ENCODE measurements at places on chromosomes 11 and 22. TPM values are rescaled to one million over a fixed set of nuclear protein-coding genes. Genes with fewer than 3 reads are reported as not detected.

HTR3B gene
- total RNA-seq: not detected

PATE2 gene
- total RNA-seq: not detected

TMEM25 gene
- 4.2 TPM for total RNA-seq

NXPE2 gene
- not detected for total RNA-seq

CRYBB3 gene
- not detected for total RNA-seq

TSGA10IP gene
- total RNA-seq: not detected

FAM227A gene
- 0.90 TPM for total RNA-seq

MLC1 gene
- total RNA-seq: 1.6 TPM

MRGPRX4 gene
- not detected for total RNA-seq

CARD10 gene
- 5.8 TPM for total RNA-seq

CLDN5 gene
- total RNA-seq: 40.5 TPM

SLC17A6 gene
- total RNA-seq: not detected

MYOD1 gene
- not detected for total RNA-seq

C11orf97 gene
- total RNA-seq: not detected

GAB4 gene
- total RNA-seq: not detected

DEPDC7 gene
- 1.3 TPM for total RNA-seq

GLYATL1 gene
- 2.0 TPM for total RNA-seq

LPXN gene
- total RNA-seq: 0.72 TPM

SAA2 gene
- not detected for total RNA-seq

SAAL1 gene
- 14.3 TPM for total RNA-seq

KLHL35 gene
- 15.3 TPM for total RNA-seq

C11orf52 gene
- 0.65 TPM for total RNA-seq

ANO3 gene
- 0.36 TPM for total RNA-seq

CBLIF gene
- not detected for total RNA-seq

TMEM45B gene
- not detected for total RNA-seq

MS4A3 gene
- not detected for total RNA-seq

TRIM5 gene
- 12.0 TPM for total RNA-seq

SCUBE2 gene
- 9.6 TPM for total RNA-seq

LRRC4C gene
- not detected for total RNA-seq

CHEK2 gene
- total RNA-seq: 22.7 TPM

TREH gene
- total RNA-seq: not detected

FXYD2 gene
- not detected for total RNA-seq

FREY1 gene
- total RNA-seq: not detected

ARVCF gene
- 16.6 TPM for total RNA-seq

TMEM9B gene
- total RNA-seq: 41.2 TPM

GPHA2 gene
- total RNA-seq: not detected

BET1L gene
- 52.7 TPM for total RNA-seq

SULT4A1 gene
- 1.3 TPM for total RNA-seq

CST6 gene
- total RNA-seq: not detected

OR5P2 gene
- not detected for total RNA-seq

FHIP1B gene
- 14.3 TPM for total RNA-seq

LINC01488 gene
- total RNA-seq: not detected

TUBA8 gene
- 0.97 TPM for total RNA-seq

OR51B2 gene
- total RNA-seq: not detected

KRTAP5-1 gene
- total RNA-seq: not detected

JAML gene
- not detected for total RNA-seq

PGM2L1 gene
- 0.72 TPM for total RNA-seq

APLNR gene
- 0.65 TPM for total RNA-seq

CD3D gene
- total RNA-seq: not detected

DNAJB7 gene
- total RNA-seq: not detected

PAMR1 gene
- total RNA-seq: 206 TPM

DDI1 gene
- total RNA-seq: not detected

PUS3 gene
- total RNA-seq: 8.6 TPM

NLRP14 gene
- total RNA-seq: not detected

SF3A1 gene
- total RNA-seq: 16.1 TPM
